CD4-positive, alpha-beta T cell treated with Interleukin-12 subunit alpha and Interleukin-12 subunit beta, for 1 hour (primary cell): ENCODE measurements at places on chromosomes 7 and 10.

DNA sequence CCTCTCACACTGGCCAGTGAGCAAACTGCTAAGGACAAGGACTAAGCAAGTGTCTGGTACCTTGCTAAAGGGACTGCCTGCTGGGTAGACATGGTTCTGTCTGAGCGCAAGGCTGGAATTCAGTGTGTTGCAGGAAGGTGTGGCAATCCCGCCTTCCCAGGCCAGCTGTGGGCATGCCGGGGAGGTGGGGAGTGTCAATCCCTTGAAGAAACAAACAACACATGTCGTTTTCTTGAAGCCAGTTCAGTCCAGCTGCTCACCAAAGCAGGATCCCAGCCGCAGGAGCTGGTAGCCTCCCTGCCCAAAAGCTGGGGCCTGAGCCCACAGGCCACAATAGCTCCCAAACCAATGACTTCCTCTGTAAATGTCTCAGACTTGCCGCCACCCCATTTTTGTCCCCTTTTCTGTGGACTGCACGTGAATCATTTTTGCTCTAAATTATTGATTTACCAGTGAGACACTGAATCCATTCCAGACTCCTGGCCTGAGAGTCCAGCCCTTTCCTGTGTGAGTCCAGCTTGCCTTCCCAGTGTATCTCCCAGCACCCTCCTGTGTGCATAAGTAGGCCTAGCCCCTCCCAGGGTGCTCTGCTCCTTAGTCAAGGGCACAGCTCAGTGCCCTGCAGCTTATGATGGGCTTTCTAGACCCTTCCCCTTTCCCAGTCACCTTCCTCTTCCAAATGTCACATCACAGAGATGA is 166.8 kb downstream of the RGS10 start:
- DNase-seq: no peak

- DNase-seq: no peak
Measured at GRCh38 chr7:158108646-158109293, 478.9 kb downstream of the PTPRN2 start.

DNA sequence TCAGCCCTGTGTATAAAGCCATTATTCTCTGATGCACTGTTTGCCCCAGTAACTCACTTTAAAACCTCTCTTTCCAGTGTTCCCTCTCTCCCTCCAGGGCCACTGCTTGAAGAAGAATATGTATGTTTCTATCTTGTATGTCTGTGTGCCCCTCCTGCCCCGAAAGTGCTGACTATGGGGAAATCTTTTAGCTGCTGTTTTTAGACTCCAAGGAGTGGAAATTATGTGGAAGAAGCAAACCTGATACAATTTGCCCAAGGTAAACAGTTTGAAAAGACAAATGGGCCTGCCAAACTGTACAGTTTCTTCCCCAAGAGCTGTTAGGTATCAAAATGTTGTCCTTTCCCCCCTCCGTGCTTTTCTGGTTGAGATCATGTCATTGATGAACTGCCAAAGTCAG is 3.4 kb downstream of the ADRA2A start:
- DNase-seq: no peak

DNA sequence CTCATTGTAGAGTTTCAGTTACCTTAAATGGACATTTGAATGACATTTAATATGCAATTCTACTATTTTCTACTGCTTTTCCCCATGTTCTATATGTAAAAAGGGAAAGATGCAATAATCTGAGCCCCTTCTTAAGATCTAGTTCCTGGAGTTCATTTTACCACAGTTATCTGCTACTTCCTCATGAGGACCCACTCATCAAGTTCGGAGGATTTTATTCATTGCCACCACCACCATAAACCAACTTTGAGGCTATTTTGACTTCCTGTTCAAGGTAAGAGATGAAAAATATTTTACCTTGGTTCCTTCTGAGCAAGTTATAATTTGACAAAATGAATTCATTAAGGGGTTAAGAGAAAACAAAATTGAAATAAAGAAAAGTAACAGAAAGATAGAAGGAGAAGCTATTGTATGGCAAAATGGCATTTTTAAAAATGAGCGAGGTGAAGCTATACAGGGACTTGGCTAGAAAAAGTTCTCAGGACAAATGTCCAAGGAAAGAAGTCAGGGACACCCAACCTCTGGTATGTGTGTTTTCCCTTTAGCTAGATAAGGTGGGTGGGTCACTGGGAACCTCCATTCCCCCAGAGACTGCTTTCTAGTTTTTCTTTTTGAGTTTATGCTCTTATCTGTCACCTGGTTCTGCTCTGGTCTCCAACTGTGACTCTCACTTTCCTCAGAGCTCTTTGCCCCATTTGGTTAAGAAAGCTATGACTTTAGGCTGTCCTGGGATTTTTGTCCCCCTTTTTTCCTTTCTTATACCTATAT is 14.9 kb upstream of the FAM3C start:
- DNase-seq: no peak

GRCh38 chr10:5196702-5197113 is at the start of gene AKR1C4:
Gene AKR1C4 (plus strand): TSS chr10:5196837. CDS start chr10:5196868, 31 bp downstream.
- DNase-seq: no peak

- peak; percentile 33 for DNase-seq
Measured at GRCh38 chr7:12403287-12404181, at the start of gene VWDE. Gene VWDE (minus strand): TSS chr7:12403865. CDS start chr7:12403716, 149 bp downstream.

GRCh38 chr7:132263151-132263550 is 313.1 kb downstream of the PLXNA4 start:
- no peak for DNase-seq

DNA sequence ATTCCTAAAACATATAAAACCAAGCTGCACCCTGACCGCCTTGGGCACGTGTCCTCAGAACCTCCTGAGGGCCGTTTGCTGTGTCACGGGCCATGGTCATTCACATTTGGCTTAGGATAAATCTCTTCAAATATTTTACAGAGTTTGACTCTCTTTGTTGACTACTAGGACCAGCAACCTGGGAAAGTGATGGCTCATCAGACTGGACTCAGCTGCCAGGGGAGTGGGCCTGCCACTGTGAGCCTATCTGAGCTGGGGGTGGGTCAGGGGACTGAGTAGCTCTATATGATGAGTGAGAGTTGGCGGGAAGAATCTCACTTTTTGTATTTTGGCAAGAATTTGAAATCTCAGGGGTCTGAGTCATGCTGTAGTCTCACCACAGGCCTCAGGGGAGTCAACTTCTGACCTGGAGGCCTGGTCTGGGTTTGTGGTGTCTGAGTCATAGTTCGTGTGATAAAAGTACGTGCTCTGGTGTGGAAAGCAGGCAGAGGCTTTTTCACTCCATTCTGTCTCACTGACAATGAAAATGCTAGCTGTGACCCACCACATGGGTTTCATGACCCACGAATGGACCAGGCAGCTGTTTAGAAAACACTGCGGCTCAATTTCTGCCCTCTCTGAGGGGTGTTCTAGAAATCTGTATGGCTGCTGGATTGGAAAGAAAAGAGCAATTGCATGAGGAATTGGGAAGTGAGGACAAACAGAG is 4.2 kb upstream of the UPP1 start:
- DNase-seq: peak; percentile 74

DNA sequence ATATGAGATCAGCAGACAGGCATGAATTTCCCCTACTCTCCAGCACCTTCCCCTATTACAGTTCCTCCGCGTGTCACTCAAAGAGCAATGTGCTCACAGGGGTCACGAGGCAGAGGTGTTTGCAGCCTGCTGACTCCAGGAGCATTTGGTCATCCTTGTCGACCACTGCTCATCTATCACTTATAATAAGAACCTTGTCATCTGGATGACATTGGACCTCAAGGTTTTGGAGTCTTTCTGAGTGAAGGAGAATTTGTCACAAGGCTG is 32.9 kb upstream of the PLPP4 start:
- DNase-seq: no peak

DNA sequence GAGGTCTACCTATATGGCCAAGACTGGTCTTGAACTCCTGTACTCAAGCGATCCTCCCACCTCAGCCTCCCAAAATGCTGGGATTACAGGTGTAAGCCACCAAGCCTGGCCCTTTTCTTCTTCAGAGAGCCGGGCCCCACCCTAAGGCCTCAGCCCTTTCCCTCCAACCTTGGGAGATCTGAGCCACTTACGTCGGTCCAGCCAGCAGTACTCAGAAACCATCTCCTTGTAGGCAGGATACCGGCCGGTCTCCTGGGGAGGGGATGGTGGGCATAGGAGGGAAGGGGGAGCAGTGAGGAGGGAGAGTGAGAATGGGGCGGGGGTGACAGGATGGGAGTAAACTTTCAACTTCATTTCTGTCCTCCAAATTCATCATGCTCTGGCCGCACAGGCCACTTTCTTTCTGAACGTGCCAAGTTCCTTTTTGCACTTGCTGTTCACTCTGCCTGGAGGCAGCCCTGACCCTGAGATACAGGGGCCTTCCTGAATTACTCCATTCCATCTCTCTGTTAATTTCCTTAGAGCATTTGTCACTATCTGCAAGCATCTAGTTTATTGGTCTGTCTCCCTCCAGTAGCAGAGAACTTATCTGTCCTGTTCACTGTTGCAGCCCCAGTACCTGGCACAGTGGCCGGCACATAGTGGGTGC is 10.4 kb downstream of the PDZD7 start:
- no peak for DNase-seq

GRCh38 chr10:77320971-77321471 is 316.6 kb downstream of the KCNMA1 start:
- no peak for DNase-seq

DNA sequence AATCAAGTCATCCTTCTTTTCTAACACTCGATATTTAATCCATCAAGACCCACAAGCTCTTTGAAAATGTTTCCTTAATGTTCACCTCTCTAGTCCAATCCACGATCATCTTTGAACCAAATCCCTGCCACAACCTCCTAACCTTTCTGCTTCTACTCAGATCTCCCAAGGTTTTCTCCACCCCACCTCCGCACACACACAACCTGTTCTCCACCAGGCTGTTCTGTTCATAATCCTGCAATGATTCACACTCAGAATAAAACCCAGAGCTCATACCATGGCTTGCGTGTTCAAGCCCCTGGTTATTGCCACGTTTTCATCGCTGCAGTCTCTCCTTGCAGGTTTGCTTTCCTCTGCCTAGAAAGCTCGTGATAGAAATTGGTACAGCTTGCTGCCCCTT is 53.8 kb upstream of the BAMBI start:
- no peak for DNase-seq

DNA sequence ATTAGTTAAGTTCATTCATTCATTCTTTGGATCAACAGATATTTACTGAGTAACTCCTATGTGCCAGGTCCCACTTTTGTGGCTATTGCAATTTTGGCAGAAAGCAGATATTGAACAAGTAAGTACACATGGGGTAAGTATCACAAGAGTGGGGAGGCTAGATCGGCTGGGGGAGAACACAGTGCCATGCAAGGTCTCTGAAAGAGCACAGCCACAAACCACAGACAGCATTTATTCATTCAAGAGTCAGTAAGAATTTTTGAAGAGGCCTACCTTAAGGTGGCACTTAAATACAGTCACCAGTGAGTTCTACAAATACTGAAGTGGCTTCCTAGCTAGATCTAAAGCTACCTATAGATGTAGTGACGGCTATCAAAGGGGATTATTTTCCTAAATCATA is 304.2 kb downstream of the RNLS start:
- DNase-seq: no peak

GRCh38 chr10:95525033-95525418 is 36.1 kb downstream of the SORBS1 start:
- no peak for DNase-seq

DNA sequence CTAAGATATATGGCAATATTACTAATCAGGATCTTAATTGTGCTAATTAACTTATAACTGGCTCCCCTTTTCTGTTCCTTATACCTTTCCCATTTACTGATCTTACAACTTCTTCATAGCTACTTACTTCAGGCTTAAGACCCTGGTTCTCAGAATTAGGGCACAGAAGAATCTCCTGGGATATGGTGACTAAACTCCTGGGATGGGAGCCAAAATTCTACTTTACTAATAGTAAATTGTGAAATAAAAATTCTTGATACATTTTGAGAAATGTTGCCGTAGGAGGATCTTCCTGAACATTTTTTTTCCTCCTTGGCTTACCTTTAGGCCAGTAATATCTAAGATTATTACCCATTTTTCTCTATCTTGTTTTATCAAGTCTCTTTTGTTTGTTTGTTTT is 309.5 kb downstream of the ATRNL1 start:
- no peak for DNase-seq

- DNase-seq: peak; percentile 9
Measured at GRCh38 chr7:17530741-17531421, 232.4 kb downstream of the AHR start.

DNA sequence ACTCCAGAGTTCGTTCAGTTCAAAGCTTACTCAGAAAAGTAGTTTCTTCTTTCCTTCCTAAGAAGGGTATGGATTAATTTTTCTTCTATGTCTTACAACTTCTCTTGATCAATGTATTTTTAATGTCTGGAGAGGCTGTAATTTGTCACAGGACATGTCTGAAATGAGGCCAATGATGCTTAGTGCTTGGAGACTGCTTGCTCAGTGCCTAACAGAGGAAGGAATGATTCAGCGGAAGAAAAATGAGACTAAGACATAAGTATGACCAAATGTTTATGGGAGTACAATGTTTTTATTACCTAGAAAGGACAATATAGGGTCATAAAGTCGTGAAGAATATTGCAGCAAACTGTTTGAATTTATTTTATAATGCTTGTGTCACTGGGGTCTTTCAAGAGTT is 43.3 kb downstream of the GPR37 start:
- no peak for DNase-seq

GRCh38 chr7:137932881-137933269 is 69.0 kb downstream of the CREB3L2 start:
- DNase-seq: no peak

GRCh38 chr7:135499818-135500217 is 10.1 kb downstream of the CNOT4 start:
- no peak for DNase-seq

DNA sequence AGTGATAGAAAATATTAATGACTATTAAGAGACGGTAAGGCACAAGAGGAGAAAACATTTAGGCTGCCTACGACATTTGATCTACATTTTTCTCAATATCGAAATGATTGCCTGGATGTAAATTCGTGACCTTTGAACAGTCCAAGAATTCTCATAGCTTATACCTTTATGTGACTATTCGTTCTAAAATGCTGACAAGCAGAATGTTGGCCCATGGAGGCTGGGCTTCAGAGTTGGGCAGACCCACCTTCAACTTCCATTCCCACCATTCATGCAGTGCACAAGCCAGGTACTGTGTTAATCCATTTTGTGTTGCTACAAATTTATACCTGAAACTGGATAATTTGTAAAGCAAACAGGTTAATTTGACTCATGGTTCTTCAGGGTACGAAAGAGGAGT is 441.4 kb upstream of the COBL start:
- DNase-seq: no peak
